Muscle of leg (tissue), 16 donors: ENCODE measurements at places on chromosomes 4 and X. TPM values are rescaled to one million over a fixed set of nuclear protein-coding genes. Genes with fewer than 3 reads are reported as not detected.

GRCh38 chrX:110743679-110744340 is 51.8 kb downstream of the CHRDL1 start:
- H3K36me3 ChIP-seq = no peaks in the 10 kb centered on the region
- no peak overlapping the region for H3K4me3 ChIP-seq
- peaks cover 20% of the 10 kb centered on the region for H3K27me3 ChIP-seq
- peak; percentile 13 for DNase-seq
- H3K4me1 ChIP-seq = no peaks in the 10 kb centered on the region

GRCh38 chr4:154953691-154954090 is 172.6 kb downstream of the RBM46 start:
- no peak for DNase-seq
- H3K27ac ChIP-seq = no peak overlapping the region
- no peaks in the 10 kb centered on the region for H3K4me1 ChIP-seq
- no peak overlapping the region for H3K4me3 ChIP-seq
- H3K27me3 ChIP-seq = no peaks in the 10 kb centered on the region
- H3K36me3 ChIP-seq = no peaks in the 10 kb centered on the region

- no peaks in the 10 kb centered on the region for H3K36me3 ChIP-seq
- no peak overlapping the region for H3K4me3 ChIP-seq
- peaks cover 7% of the 10 kb centered on the region for H3K27me3 ChIP-seq
- no peak overlapping the region for H3K27ac ChIP-seq
- no peaks in the 10 kb centered on the region for H3K4me1 ChIP-seq
Measured at GRCh38 chrX:39267176-39267575, 465.9 kb downstream of the MID1IP1 start.

MAGED4B gene
- 30.1 TPM for total RNA-seq

C4orf50 gene
- under 0.01 TPM for total RNA-seq
